RPMI7951 (cell line): ENCODE measurements at places on chromosomes 13 and 19. TPM values are rescaled to one million over a fixed set of nuclear protein-coding genes. Genes with fewer than 3 reads are reported as not detected.

The CEACAM1 gene
- total RNA-seq, result 0.12 and 0.20 TPM in 2 replicates

The ZNF414 gene
- total RNA-seq, result 2.1 and 5.9 TPM in 2 replicates

- peak; percentile 97 for DNase-seq
Observed at GRCh38 chr13:23377983-23378632, 55.4 kb downstream of the SACS start.

DNA sequence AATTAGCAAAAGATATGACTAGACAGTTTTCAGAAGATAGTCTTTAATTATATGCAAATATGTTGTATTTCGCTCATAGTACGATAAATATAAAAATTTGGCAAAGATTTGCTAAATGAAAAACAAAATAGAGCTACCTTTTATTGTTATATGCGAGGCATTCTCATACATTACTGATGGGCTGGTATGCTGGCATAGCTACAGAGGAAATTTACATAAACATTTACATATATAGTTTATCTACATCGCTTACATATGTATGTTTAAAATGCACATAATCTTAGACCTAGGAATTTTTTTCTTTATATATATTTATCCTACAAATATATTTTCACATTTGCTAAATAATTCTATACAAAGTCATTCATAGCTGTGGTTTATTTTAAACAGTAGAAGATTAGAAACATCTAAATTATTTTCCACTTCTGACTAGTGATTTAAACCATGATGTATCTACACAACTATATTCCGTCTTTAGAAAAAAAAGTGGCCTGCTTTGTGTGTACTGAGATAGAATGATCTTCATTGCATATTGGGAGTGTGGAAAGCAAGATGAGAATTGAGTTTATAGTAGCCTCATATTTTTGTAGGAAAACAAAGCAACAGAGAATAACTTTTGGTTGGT is 1345.0 kb upstream of the SLC10A2 start:
- no peak for DNase-seq

- peak; percentile 13 for DNase-seq
Observed at GRCh38 chr13:46683676-46684260, 113.2 kb downstream of the ESD start.

DNA sequence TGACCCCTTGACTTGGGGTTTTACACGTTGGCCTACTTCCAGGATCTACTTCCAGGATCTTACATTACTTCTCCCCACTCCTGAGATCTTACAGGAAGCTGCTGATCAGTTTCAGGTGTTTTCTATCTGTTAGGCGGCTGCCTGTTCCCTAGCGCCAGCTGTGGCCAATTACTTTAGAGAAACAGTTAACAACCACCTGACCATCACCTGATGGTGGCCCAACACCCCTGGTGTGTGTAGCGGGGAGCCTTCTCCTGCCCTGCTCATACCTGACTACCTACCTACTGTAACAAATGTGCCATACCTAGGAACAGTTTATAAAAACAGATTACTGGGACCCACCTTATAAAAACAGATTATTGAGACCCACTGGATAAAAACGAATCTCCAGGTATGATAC is 2.8 kb upstream of the POP4 start:
- DNase-seq, result no peak

DNA sequence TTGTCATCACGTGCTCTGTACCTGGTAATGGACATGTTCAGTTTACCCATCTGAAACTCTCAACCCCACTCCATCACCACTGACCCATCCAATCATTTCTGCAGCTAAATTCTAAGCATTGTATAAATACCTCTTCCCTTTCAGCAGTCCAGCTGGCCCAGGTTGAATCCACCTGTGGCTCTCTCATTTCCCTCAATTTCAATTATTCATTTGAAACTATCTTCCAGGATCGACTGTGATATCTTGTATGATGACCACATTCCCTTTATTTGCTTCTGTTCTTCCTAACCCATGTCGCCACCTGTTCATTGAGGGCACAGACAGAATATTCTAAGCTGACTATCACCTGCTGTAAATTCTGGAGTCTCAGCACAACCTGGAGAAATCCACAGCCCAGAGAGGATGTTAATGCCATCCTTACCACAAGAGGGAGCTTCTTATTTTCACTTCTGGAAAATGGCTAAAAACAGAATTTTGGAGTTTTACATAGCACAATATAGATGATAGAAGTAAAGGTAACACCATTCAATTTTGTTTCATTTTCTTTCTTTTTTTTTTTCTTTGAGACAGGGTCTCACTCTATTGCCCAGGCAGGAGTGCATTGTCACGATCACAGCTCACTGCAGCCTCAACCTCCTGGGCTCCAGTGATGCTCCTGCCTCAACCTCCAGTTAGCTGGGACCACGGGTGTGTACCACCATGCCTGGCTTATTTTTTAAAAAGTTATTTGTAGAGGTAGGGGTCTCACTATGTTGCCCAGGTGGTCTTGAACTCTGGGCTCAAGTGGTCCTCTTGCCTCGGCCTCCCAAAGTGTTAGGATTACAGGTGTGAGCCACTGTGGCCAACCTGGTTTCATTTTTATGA is 38.6 kb downstream of the ZNF823 start:
- peak; percentile 40 for DNase-seq

DNA sequence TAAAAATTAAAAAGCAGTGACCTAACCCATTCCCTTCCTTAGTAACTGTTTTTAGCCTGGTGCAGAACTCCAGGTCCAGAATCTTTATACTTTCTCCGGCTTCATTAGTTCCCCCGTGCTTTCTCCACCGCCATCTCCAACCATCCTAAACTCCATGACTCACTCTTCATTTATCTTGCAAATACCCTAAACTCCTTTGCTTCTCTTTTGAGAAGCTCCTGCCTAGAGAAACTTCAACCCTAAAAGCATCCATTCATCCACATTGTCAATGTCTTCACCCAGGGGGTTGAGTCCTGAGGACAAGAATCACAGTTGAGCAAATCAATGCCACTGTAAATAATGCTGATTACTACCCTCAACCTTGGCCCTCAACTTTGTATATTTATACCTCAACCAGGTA is 17.1 kb upstream of the GARRE1 start:
- no peak for DNase-seq

DNA sequence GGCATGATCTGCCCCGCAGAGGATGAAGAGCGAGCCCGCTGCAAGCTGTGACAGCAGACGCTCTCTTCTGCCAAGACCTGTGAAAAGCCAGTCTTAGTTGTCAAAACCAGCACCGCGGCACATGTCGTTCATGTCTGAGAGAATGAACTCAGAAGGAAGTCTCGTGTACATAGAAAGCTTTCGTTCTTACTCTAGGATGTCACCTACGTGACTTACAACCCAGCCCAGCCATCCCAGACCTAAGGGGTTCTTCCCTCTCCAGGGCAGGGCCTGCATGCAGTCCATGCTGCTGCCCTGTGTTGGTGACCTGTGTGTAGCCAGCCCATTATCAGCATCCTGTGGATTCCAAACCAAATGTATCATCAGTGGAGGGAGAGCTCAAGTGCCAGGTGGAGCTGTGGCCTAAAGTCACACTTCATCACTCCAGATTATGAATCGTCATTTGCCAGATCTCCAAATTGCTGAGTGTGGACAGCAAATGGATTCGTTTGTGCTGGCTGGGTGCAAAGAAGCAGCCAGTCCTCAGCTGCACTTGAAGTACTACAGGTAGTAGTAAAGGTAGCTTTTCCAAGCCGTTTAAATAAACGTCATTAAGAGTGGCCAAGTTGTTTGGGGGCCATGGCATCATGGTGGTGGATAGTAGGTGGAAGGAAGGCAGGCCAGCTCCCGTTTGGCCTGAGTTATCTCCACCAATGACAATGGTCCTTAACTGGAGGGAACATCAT is 73.9 kb upstream of the GPR183 start:
- no peak for DNase-seq
